ENCODE measurements at places on chromosomes 16 and 17.

DNA sequence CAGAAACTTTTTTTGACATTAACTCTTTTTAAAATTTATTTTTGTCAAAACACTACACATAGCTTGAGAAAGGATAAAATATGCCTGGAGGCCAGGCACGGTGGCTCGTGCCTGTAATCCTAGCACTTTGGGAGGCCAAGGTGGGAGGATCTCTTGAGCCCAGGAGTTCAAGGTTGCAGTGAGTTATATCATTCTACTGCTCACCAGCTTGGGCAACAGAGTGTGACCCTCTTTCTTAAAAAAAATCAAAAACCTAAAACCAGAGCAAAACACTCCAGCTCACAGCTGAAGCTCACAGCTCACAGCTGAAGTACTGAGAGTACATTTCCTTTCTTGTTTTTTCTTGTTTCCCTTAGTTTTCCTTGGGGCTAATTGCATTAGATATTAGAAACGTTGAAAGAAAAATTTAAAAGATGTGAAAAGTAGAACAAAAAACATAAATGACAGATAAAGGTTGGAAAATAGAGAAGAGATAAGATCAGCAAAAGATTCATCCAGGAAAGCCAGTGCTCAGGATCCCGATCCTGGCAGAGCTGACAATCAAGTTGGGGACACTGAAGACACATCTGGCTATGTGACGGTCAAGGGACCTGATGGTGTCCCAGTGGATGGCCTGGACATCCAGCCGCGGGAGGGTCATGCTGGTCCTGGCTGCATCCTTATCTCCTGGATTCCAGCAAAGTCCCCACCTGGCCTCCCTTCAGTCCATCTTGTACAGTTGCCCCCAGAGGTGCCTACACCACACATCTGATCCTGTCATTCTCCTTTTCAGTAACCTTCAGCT lies 9.8 kb downstream of the CHST6 start:
- DNase-seq = no peak

DNA sequence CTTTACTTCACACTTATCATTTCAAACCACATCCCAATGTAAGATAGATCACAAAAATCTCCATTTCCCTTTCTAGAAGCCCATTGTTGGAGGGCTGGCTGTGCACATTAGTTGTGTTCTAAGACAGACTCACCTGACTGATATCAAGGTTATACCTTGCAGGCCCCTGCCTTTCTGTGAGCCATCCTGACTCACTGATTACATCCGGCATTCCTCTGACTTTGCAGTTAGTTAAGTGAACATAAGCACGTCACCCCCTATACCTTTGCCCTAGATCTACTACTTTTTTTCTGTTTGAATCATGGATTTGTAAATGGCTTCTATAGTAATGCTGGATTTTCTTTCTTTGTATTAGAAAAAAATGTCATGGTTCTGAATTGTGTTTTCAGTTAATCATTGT lies 78.3 kb downstream of the TANGO6 start:
- no peak for DNase-seq

DNA sequence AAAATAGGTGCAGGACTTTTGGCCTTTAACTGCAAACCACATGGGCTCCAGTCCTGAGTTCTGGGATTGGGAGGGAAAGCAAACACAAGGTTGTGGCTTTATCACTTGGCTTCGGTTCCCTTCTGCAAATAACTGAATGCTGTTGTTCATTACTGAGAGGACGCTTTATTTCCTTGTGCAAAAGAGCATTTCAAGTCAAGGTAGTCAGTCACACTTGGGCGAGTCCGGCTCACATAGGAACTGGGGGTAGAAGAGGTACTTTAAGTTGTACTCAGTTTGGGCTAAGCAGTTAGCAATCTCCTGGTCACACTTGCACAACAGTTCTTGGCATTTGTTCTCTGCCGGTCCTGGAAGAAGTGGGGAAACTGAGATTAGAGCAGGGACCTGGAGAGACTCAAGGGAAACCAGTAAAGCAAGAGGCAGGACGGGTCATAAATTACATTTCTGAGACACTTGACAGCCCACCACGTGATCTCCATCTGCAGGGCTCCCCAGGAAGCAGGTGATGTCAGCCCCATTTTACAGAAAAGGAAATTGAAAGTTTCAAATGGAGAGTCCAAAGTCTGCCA lies 21.6 kb downstream of the PLA2G10 start:
- DNase-seq = no peak

DNA sequence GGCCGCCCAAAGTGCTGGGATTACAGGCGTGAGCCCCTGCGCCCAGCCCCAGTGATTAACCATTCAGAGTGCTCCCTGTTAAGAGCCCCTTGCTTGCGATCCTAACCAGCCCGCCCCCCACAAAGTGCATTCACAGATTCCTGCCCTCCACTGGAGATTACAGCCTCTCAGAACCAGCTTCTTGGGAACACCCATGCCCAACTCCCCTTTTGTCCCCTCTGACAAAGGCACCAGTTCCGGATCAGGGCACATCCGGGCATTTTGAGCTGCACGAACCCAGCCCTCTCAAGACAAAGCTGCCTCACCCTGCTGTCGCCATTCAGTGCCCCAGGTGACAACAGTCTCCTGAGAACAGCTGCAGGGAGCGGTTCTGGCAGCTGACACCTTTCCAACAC lies 848 bp upstream of the KRT19 start:
- no peak for DNase-seq

GRCh38 chr17:83185023-83186002 lies 105.9 kb downstream of the METRNL start:
- DNase-seq = peak; percentile 21

DNA sequence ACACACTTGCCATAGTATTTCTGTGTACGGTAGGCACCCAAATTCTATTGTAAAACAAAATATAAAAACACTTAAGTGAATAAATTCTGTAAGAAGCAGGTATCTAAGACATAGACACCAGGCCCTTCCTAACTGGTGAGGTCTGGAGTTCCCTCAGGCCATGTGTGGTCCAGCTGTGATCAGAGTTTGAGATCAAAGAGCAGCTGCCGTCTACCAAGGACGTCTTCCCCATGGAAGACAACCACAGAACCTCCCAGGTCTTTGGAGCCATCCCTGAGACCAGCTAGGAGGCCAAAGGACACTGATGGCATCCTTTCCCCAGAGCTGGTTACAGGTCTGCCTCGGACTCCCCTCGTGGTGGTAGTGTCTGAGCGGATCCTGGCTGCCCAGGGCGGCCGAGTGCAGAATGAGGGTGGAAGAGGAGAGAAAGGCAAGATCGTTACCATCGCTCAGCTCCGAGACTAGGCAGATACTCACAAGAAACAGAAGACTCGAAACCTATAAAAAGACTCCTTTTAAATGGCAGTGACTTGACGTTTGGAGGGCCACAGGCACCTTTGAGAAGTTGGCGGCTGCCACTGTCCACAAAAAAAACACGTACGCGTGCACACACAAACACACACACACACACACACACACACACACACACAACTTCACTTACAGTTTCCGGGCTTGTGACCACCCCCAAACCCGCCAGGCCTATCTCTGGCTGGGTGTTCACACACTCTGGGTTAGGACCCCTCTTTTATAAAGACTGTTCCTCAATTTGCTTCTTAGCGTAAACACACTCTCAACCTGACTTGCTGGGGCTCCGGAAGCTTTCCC lies 7.5 kb downstream of the TIMP2 start:
- no peak for DNase-seq

- no peak for DNase-seq
Measured at GRCh38 chr17:5248821-5249479, 14.3 kb upstream of the SCIMP start.

DNA sequence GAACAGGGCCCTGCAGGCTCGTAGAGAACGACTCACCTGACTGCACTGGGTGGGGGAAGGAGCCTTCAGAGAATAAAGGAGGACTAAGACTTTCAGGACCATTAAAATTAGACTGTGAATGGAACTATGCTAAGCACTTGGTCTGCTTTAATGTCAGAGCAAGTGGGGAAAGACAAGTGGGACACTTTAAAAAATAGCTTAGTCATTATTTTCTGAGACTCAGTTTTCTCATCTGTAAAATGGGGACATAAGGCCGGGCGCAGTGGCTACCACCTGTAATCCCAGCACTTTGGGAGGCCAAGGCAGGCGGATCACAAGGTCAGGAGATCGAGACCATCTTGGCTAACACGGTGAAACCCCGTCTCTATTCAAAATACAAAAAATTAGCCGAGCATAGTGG lies 19.3 kb upstream of the BCO1 start:
- DNase-seq = no peak

GRCh38 chr16:86048882-86049585 lies 150.1 kb downstream of the IRF8 start:
- no peak for DNase-seq

DNA sequence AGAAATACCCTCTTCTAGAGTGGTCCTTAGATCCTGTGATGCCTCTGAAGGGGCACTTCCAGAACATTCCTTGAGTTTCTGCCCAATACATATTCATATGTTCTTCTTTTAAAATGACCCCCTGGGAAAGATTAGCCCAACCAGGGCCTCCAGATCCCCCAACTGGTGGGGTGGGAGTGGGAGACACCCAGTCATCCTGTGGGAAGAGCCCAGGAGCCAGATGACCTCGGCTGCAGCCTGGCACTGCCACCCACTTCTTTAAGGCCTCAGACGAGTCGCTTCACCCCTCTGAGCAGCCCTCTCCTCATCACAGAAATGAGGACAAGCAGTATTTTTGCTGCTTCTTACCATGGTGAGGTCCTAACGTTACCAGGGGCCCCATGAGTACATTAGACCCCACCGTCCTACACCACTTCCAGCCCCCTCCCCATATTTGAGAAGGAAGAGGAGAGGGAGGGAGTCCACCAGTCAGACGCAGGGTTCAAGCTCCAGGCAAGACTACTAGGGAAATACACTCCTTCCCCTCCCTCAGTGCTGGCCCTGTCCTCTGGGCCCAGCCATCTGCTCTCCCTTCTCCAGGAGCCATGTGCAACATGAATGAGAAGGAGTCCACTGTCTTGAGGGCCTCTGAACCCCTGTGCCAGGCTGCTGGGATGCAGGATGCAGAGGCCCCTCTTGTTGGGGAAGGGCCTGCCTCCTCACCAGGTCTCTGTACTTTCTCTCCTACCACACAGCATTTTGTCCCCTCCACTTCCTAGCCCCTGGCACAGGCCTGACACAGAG lies 11.8 kb downstream of the MPO start:
- no peak for DNase-seq

GRCh38 chr16:10936272-10936984 lies 5.8 kb downstream of the DEXI start:
- no peak for DNase-seq

DNA sequence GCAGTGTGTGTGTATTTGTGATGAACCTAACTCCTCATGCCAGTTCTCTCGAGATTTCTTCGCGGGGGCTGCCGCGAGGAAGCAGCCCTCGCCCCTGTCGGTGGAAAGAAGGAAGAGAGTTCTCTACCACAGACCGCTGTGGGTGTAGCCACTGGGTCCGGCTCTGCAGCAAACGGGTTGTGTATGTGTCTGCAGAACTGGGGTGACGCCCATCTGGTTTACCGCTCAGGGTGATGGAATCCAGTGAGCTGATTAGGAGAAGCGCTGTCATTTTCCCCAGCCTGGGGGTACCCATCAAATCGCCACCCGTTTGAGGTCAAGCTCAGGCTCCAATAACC lies 7.7 kb downstream of the CORO6 start:
- no peak for DNase-seq

GRCh38 chr16:74438492-74438979 lies 17.3 kb upstream of the CLEC18B start:
- DNase-seq = no peak

- DNase-seq = no peak
Measured at GRCh38 chr16:58128711-58129096, 477 bp downstream of the CFAP20 start.

- no peak for DNase-seq
Measured at GRCh38 chr16:29148131-29148691, 163.4 kb downstream of the LAT start.

- no peak for DNase-seq
Measured at GRCh38 chr17:42541041-42541833, 5.2 kb downstream of the NAGLU start.

- DNase-seq = no peak
Measured at GRCh38 chr17:60766778-60767190, 89.1 kb downstream of the BCAS3 start.

GRCh38 chr16:3825940-3826339 lies 54.6 kb downstream of the CREBBP start:
- no peak for DNase-seq

DNA sequence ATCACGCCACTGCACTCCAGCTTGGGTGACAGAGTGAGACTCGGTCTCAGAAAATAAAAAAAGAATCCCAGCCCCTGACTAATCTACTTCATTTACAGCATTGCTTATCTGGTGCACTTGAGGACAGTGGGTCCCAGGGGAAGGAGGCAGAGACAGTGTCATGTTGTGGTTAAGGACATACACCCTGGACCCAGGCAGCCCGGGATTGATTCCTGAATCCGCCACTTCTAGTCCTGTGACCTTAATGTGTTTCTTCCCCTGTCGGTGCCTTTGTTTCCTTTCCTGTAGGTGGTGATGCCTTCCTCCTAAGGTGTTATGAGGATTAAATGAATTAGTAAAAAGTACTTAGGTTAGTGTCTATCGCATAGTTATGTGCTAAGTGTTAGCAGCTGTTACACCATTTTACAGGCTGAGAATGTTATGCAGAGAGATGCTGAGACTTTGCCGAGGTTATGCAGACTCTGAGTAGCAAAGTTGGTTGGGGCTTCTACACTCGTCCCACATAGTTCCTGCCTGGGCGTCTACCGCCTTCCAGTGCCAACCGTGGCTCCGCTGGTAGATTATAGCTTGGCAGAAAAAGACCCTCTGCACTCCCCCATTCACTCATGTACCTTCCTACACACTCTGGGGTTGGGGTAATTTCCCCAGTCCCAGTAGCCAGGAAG lies 74.8 kb downstream of the RAB11FIP4 start:
- DNase-seq = no peak

DNA sequence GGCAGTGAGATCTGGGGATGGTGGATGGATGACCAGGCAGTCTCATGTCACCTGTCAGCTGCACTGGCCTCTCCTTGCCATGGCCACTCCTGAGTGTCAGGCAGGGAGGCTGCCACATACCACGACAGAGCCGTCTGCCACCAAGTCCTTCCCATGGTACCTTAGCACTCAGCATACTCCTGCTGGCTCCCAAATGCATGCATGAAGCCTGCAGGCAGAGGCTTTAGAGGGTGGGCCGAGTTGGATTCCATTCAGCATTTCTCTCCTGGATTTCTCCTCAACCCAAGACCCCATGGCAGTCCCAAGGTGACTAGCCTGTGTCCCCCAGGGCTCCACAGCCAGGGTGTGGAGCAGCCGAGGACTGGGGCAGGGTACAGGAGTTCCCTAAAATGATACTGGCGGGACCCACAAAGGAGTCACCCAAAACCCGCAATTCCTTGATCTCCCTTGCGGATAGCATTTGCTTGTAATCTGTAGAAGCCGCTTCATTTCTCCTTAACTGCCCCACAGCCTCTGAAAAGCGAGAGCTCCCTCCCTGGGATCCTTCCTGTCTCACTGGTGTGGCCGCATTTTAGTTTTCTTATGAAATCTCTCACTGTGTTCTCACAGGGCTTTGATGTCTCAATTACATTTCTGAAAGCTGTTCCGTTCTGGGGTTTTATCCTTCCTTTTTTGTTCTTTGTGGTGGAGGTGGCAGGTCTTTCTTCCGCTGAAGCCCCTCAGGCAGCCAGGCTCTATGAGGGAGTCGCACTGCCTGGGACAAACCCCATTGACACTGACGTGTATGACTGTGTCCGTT lies 141.4 kb downstream of the SOCS1 start:
- no peak for DNase-seq

- DNase-seq = no peak
Measured at GRCh38 chr17:72600934-72601333, 480.1 kb downstream of the SOX9 start.

GRCh38 chr16:3461151-3461550 lies 17.7 kb downstream of the NAA60 start:
- no peak for DNase-seq

- no peak for DNase-seq
Measured at GRCh38 chr17:50967795-50968194, 101.6 kb upstream of the TOB1 start.

Measured in omental fat pad (tissue), 4 donors.